Thymus (tissue), 14 donors: ENCODE measurements at places on chromosomes 1 and 21.

DNA sequence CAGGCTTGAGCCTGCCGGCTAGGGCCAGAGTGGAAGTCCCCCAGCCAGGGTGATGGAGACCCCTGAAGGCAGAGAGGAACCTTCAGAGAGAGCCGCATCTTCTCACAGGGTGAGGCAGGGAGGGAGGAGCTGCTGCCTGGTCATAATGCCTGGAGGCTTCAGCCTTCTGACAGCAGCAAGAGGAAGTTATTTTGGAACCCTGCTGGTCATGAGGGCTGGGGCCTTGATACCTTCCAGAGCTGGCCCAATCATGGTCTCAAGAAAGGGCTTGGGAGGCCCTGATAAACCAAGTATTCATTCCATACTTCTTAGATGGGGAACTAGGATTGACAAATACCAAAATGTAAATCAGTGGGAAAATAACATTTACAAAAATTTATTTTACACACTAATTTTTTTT lies 26.6 kb upstream of the MPZL1 start:
- DNase-seq: no peak

DNA sequence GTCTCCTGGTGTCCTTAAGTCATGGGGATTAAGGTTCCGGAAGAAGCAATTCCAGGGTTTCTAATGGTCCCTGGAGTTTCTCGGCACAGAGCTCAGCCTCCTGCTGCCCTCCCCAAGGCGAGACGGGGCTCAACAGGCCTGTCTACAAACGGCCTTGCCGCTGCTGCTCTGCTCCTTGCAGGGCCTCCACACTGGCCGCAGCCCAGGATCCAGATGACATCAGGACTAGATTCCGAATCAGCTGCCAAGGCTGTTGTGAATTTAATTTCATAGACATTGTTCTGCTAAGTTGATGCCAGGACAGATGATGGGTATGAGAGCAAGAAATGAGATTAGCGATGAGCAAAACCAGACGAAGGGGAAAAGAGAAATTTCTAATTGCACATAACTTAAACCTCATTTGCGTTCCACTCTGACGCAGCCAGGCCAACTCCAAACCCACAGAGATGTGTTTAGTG lies 103.6 kb upstream of the BACE2 start:
- DNase-seq: no peak

DNA sequence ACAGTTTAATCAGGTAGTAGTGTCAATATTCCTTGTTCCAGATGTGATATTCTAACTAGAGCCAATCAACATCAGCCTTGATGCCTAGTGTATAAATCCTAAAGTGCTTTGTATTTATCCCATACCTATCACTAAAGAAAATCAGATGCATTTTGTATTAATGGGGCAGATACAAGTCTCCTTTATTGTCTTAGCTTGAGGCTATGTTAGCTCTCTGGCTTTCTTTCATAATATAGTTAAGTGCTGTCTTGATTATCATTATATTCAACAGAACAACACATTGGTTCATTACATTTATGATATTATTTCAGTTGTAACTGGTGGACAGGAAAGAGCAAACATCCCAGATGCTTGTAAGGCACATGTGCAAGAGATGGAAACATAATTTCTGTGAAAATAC lies 338.8 kb downstream of the PLA2G4A start:
- DNase-seq: no peak

GRCh38 chr1:165639821-165640623 lies 9.0 kb downstream of the MGST3 start:
- no peak for DNase-seq

GRCh38 chr1:179146476-179146875 lies 64.6 kb downstream of the TOR3A start:
- no peak for DNase-seq

GRCh38 chr1:233189526-233189925 lies 106.0 kb downstream of the PCNX2 start:
- no peak for DNase-seq

DNA sequence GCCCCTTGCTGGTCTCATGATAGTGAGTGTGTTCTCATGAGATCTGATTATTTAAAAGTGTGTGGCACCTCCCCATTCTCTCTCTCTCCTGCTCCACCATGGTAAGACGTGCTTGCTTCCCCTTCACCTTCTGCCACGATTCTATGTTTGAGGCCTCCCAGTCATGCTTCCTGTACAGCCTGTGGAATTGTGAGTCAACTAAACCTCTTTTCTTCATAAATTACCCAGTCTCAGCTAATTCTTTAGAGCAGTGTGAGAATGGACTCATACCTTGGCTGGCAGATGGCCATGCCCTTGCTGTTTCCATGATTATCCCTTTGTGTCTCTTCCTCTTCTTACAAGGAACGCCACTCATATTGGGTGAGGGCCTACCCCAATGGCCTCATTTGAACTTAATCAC lies 40.3 kb downstream of the PSMG1 start:
- no peak for DNase-seq

GRCh38 chr1:208174200-208174599 lies 70.0 kb downstream of the PLXNA2 start:
- DNase-seq: no peak

- peak; percentile 48 for DNase-seq
Measured at GRCh38 chr1:219416598-219417238, 196.2 kb downstream of the ZC3H11B start.

GRCh38 chr1:94095112-94095637 lies 25.8 kb downstream of the ABCA4 start:
- DNase-seq: no peak

DNA sequence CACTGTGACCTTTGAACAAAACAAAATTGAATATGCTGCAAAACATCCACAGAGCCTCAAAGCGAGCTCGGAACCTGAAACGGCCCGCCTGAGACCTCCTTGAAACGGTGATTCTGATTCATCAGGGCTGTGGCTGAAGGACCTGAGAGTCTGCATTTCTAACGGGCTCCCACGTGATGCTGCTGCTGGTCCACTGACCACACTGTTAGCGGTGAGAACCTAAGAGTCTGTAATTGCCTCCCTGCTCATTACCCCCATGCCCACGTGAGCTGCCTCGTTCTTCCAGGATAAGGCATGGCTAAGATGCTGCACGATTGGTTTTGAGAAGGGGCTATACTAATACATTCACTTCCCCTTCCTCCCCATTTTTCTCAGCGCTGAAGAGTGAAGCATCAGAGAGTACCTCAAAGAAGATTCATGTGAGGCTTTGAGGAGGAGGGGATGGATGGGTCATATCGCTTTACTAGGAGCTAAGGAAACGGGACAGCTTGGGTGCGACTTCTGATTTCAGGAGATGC lies 9.7 kb downstream of the TLR5 start:
- DNase-seq: no peak

DNA sequence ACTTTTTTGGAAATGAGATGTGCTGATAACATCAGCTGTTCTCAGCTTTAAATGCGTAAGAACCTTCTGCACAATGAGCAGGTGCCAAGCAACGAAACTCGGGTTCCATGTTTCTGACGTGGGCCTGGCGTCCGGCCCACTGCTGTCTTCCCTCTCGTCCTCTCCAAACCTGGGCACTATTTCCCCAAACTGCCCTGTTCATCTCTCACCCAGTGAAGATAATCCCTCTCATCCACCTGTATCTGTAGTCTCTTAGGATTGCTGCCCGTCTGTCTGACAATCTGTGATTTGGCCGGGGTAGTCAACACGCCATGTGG lies 50.1 kb upstream of the CNTN2 start:
- DNase-seq: no peak

DNA sequence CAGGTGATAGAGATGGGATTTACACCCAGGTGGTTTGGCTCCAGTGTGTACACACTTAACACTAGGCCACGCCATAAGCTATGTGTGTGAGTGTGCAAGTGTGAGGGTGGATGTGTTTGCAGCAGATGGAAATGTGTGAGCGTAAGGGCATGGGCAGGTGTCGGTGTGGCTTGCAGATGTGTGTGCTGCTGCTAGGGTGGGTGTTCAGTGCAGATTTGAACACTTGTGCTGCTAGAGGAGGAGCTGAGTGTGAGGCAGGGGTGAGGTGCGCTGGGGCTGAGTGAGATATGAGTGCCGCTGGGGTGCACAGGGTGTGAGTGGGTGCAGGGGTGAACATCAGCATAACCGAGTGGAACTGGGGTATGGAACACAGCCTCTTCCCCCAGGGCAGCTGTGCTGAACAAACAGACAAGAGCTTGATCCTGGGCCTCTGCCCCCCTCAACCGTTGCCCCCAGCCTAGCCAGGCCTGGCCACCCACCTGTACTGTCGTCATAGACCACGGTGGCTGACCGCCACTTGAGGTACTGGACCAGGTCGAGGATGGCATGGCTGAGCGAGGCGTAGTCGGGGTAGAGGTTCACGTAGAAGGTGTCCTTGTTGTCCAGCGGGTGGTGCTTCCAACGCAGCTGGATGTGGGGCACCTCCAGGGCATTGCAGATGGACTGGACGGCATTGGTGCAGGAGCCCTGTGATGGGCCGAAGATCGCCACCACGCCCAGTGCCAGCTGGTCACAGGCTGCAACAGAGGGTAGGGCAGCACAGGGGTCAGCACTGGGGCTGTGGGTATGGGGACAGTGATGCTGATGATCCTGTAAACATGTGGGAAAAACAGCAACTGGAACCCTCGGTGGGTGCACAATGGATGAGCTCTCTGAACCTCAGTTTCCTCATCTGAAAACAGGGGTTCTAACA lies 153.9 kb downstream of the GRIK3 start:
- no peak for DNase-seq

DNA sequence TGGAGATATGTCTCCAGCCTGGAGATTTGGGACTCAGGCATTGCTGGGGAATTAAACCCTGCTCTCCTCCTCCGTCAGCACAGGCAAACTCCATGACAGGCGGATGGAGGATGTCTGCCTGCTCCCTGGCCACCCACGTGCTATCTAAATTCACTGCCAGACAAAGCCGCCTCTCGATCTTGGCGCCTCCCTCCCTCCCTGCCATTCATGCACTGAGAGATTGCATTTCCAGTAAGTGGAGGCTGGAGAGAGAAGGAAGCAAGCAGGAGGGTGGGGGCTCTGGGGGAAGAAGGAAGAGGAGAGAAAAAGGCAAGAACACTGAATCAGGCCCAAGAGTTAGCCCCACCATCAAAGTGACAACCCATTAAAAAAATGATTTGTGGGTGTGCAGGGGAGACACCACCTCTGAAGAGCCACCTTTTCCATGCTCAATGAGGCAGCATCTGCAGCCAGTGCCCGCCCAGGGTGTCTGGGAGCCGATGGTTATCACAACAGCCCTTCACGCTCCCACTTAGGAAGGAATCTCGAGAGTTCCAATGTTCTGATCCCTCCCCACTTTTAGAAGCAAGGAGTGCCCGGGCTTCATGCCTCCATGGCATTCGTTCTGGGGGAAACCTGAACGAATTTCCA lies 183.0 kb downstream of the HIVEP3 start:
- no peak for DNase-seq

DNA sequence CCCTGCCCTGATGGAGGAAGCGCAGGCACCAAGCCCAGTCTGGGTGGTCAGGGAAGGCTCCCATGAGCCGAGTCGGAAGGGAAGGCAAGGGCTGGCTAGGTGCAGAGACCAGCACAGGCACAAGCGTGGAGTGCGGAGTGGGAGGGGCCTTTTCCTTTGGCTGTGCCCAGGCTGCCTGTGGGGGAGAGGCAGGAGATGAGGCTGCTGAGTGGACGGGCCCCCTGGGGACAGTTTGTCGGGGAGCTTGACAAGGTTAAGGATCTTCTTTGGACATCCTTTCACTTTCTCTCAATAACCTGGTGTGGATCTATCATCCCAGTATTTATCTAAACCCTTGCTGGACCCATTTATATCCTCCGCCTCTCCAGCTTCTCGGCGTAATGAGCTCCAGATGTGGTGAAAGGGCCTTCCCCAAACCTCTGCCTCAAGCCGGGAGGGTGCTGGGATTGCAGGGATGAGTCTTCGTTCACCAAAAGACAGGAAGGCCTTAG lies 42.9 kb downstream of the EPHB2 start:
- no peak for DNase-seq

DNA sequence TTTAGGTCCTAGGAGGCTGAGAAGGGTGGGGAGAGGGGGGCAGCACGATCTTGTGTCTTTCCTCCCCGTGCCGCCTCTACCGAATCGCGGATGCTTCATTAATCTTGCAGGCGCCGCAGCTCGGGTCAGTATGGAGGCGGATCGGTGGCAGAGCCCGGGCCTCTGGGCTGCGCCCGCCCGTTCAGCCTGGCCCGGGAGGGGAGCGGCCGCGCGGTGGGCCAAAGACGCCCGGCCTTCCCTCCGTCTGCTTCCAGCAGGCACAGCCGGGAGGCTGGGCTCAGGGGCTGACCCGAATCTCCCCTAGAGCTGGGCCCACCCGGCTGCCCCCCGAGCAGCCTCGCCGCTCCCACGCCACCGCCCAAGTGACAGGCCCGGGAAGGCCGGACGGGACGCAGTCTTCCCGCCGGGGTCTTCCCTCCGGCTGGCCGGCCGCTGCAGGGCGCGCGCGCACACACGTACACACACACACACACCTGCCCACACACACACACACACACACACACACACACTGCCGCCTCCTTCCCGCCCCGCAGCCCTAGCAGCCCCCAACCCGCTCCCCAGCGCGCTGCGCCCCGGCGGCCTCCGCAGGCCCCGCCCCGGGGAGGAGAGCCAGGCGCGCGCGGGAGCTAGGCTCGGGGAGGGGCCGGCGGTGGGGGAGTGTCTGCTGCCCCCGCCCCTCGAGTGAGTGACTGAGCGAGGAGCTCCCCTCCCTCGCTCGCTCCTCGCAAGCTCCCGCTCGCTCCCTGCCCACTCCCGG lies at the start of gene C1orf21:
Gene C1orf21 (plus strand): TSS at position 718 of the 757 bp plus-strand sequence. CDS start 90,481 bp downstream, outside the sequence.
- no peak for DNase-seq

GRCh38 chr1:9892563-9893528 lies 17.2 kb downstream of the CTNNBIP1 start:
- DNase-seq: no peak
